ENCODE measurements at places on chromosomes 4 and X. TPM values are rescaled to one million over a fixed set of nuclear protein-coding genes. Genes with fewer than 3 reads are reported as not detected.
A peak's percentile ranks its signal among the peaks of the same experiment; 100 is the strongest.

- no peaks in the 10 kb centered on the region for H3K27me3 ChIP-seq
- H3K27ac ChIP-seq, result no peak overlapping the region
- H3K4me3 ChIP-seq, result no peak overlapping the region
- H3K4me1 ChIP-seq, result peaks cover 4% of the 10 kb centered on the region
- no peak for DNase-seq
Observed at GRCh38 chr4:96642490-96642889, 802.6 kb downstream of the PDHA2 start.

GRCh38 chr4:97404876-97405523 is 738.3 kb downstream of the STPG2 start:
- H3K27ac ChIP-seq, result no peak overlapping the region
- no peaks in the 10 kb centered on the region for H3K36me3 ChIP-seq
- no peak overlapping the region for H3K4me3 ChIP-seq
- no peaks in the 10 kb centered on the region for H3K4me1 ChIP-seq
- no peaks in the 10 kb centered on the region for H3K27me3 ChIP-seq

DNA sequence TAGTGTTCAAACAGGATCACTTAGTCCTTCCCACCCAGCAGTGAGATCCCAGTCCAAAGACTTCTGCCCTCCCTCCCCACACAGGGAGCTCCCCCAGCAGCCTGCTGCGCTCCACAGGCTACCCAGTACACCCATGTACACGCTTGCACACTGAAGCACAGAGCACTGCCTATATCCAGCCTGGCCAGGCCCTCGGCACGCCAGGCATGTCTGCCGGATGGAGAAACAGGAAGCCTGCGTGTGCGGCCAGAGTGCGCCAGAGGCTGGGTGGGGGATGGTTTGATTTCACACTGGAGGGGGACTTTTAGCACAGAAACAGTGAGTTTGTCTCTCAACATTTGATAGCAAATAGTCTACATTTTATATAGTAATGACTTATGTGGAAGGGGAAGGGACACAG is 833.5 kb upstream of the IGFBP7 start:
- DNase-seq, result no peak
- no peaks in the 10 kb centered on the region for H3K4me1 ChIP-seq
- no peaks in the 10 kb centered on the region for H3K27me3 ChIP-seq
- no peak overlapping the region for H3K27ac ChIP-seq
- H3K36me3 ChIP-seq, result no peaks in the 10 kb centered on the region

DNA sequence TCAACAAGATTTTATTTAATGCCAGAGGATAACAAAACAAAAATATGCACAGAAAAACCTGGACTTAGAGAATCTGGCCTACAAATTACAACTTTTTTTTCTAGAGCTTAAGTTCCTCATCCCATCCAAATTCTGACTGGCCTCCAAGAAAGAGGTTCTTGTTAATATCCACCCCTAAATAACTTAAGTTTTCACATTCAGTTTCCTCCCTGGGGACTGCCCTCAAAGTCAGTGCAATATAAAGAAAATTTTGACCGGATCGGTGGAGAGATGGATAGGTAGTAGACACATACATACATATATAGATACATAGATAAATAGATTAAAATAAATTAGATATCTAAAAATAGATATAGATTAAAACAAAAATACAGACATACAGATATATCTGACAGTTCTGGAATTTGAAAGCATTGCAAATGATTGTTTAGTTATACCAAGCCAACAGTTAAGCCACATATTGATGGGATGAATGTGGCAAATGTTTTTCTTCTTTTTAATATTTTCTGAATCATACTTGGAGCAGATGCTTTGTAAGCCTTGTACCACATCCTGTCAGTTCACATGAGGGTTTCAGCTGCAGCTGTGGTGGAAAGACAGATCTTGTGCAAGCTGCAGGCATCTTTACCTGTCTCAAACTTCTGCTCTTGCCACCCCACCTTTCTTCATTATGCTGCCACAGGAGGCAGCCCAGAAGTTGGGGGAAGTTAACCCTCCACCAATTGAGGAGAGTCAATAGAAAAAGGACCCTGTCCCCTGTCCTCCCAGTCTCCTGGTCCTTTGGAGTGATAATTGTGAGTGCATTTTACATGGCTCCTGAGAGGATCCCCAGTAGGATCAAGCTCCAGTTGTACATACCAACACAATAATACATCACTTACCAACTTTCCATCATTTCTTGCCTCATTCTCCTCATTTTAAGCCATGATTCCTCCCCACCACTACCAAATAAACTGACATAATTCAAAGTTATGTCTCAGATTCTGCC is 58.5 kb upstream of the PRDM8 start:
- no peak for DNase-seq
- H3K27me3 ChIP-seq, result no peaks in the 10 kb centered on the region
- peaks cover 2% of the 10 kb centered on the region for H3K4me1 ChIP-seq
- no peak overlapping the region for H3K4me3 ChIP-seq

DNA sequence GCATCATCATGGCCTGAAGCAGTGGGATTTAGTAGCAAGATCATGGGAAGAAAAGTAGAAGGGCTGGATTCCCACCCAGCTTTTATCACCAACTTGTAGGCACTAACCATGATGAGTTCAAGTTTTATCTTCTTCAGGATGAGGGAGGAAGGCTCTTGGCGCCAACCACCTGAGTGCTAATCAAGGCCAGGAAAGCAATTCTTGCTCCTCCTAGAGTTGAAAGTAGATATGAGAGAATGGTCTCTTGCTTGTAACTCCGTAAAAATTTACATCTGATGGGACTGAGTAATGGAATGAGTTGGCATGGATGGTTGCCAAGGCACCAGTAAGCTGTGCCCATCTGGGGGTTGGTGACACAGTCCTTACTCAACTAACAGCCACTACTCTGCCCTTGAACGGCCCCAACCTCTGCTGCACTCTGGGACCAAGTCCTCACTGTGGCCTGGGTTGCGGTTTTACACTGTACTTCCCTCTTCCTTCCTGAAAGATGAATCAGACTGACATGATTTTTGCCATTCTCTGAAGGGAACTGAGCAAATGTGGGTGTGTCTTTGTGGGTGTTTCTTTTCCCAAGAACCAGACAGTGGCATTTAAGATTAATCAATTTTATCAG is 39.4 kb upstream of the NDP start:
- H3K27me3 ChIP-seq, result no peaks in the 10 kb centered on the region
- no peaks in the 10 kb centered on the region for H3K36me3 ChIP-seq
- DNase-seq, result no peak
- H3K4me1 ChIP-seq, result no peaks in the 10 kb centered on the region

- H3K4me3 ChIP-seq, result no peak overlapping the region
- H3K27ac ChIP-seq, result peak overlapping the region; percentile 81
- DNase-seq, result no peak
Observed at GRCh38 chr4:6071191-6071958, 53.1 kb upstream of the C4orf50 start.

Gene NPFFR2
- polyA plus RNA-seq, result 1.8 TPM
